ENCODE measurements at places on chromosomes 4 and X.

GRCh38 chr4:6641164-6641970 is 882 bp downstream of the MRFAP1 start:
- H3K27me3 ChIP-seq: no peaks in the 10 kb centered on the region
- H3K4me1 ChIP-seq: peaks cover 10% of the 10 kb centered on the region
- H3K36me3 ChIP-seq: peaks cover 26% of the 10 kb centered on the region
- peak overlapping the region; percentile 71 for H3K27ac ChIP-seq

DNA sequence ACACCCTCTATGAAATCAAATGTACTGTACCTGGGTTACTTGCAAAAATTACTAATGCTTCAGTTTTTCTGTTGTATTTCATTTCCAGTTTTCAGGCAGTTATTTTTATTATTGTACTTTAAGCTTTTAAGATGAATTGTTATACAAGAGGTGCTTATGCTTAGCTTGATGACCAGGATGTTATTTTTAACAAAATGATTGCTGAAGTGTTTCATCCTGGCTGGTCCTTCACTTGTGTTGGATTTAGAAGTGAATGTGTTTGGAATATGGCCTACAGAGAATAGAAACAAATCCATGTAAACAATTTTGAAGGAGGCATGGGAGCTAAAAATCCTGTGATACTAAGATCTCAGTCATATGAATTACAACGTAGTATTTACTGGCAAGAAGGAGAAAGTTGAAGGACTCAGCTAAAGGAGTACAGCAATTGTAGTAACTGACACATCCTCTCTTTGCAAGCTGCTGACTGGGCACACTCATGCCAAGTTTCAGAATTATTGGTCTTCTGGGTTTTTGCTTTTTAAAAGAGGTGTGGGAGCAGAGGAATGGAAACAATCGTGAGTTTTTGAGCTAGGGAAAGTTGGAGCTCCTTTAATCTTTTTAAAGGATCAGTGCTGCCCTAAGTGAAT is 9.2 kb downstream of the UBE2A start:
- no peak overlapping the region for H3K27ac ChIP-seq
- H3K4me1 ChIP-seq: no peaks in the 10 kb centered on the region
- H3K4me3 ChIP-seq: no peak overlapping the region
- no peak for DNase-seq
- H3K36me3 ChIP-seq: no peaks in the 10 kb centered on the region

GRCh38 chr4:176268963-176269362 is at the start of gene ASB5:
Gene ASB5 (minus strand): TSS chr4:176269222. CDS start chr4:176269108, 114 bp downstream.
- H3K27ac ChIP-seq: peak within 1 kb of the TSS; percentile 92
- DNase-seq: no peak
- H3K27me3 ChIP-seq: no peaks in the 10 kb centered on the region
- no peak within 1 kb of the TSS for H3K4me3 ChIP-seq
- no peaks in the 10 kb centered on the region for H3K36me3 ChIP-seq

DNA sequence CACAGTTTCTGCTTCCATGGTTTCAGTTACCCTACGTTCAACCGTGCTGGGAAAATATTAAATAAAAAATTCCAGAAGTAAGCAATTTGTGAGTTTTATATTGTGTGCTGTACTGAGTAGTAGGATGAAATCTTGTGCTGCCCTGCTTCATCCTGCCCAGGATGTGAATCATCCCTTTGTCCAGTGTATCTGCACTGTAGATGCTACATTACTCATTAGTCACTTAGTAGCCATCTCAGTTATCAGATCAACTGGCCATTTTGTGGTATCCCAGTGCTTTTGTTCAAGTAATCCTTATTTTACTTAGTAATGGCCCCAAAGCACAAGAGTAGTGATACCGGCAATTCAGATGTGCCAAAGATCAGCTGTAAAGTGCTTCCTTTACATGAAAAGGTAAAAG is 97.9 kb downstream of the COX18 start:
- peaks cover 55% of the 10 kb centered on the region for H3K4me1 ChIP-seq
- peak; percentile 81 for DNase-seq
- H3K27me3 ChIP-seq: no peaks in the 10 kb centered on the region
- no peak overlapping the region for H3K4me3 ChIP-seq
- peak overlapping the region; percentile 81 for H3K27ac ChIP-seq

- H3K27me3 ChIP-seq: no peaks in the 10 kb centered on the region
- no peak for DNase-seq
- H3K27ac ChIP-seq: no peak overlapping the region
- H3K4me1 ChIP-seq: 0 out of 2 replicates have a peak, but pooled peaks cover 3% of the 10 kb centered on the region
Measured at GRCh38 chrX:53089224-53089842, 4.6 kb upstream of the KANTR start.

- no peaks in the 10 kb centered on the region for H3K4me1 ChIP-seq
- H3K27ac ChIP-seq: no peak overlapping the region
- no peaks in the 10 kb centered on the region for H3K36me3 ChIP-seq
- no peak overlapping the region for H3K4me3 ChIP-seq
Measured at GRCh38 chr4:13496605-13497004, 12.5 kb upstream of the RAB28 start.

- H3K27ac ChIP-seq: peak overlapping the region; percentile 80
- H3K36me3 ChIP-seq: peaks cover 42% of the 10 kb centered on the region
- no peak overlapping the region for H3K4me3 ChIP-seq
- DNase-seq: no peak
Measured at GRCh38 chr4:7857993-7858392, 81.7 kb downstream of the AFAP1 start.

DNA sequence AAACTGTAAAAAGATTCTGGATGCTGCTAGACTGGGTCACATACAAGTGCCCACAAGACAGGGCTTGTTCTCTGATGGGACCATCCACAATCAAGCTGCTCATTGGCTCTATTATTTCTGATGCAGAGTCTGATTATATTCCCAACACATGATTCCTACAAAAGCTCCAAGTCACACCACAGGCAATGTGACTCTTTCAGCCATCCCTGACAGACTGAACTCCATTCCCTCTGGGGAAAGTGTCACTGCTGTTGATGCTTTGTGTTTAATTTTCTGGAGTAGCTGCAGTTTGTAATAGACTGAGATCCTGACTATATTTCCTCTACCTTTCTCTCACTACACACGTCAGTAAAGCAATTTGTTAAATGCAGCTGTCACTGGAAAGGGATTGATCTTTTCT is 55.4 kb upstream of the BCLAF3 start:
- H3K27ac ChIP-seq: no peak overlapping the region
- no peaks in the 10 kb centered on the region for H3K27me3 ChIP-seq
- DNase-seq: no peak
- no peaks in the 10 kb centered on the region for H3K36me3 ChIP-seq
- H3K4me1 ChIP-seq: no peaks in the 10 kb centered on the region

DNA sequence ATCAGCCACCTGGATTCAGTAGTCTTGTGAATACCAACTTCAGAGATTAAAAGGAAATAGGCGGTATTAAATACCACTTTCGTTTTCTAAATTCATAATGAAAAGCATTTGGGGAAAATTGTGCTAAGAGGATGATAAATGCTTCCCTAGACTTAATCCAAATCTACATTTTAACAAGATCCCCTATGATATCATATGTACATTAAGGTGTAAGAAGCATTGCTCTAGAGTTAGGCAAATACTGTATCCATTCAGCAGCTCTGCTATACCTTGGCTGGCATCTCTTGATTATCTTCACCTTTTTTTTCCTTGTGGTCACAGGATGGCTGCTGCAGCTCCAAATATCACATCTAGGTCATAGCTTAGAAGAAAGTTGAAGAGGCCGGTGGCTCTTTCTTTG is 40.6 kb upstream of the PHEX start:
- no peaks in the 10 kb centered on the region for H3K27me3 ChIP-seq
- no peaks in the 10 kb centered on the region for H3K4me1 ChIP-seq
- no peak for DNase-seq
- H3K27ac ChIP-seq: no peak overlapping the region

- no peaks in the 10 kb centered on the region for H3K36me3 ChIP-seq
- no peaks in the 10 kb centered on the region for H3K4me1 ChIP-seq
- H3K4me3 ChIP-seq: no peak overlapping the region
- no peak for DNase-seq
- H3K27ac ChIP-seq: no peak overlapping the region
Measured at GRCh38 chrX:97639526-97639925, 755.8 kb downstream of the RPA4 start.
